ENCODE measurements at places on chromosomes 2 and 18.

DNA sequence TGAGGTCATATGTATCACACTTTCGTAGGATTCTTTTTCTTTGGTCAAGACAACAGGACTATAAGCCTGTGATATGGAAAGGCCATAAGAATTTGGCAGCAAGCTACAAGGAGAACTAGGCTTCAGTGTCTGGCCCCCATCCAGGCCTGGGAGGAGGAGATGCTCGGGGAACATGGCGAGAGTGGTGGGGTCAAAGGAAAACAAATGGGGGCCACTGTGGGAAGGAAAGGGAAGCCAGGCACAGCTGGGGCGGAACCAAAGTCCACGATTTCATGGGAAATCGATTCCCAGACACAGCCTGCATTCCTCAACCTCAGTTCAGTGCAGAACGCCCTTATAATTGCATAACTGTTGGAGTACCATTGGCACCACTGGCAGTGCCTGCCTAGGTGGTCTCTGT lies 58.2 kb downstream of the MBP start:
- DNase-seq, result no peak

DNA sequence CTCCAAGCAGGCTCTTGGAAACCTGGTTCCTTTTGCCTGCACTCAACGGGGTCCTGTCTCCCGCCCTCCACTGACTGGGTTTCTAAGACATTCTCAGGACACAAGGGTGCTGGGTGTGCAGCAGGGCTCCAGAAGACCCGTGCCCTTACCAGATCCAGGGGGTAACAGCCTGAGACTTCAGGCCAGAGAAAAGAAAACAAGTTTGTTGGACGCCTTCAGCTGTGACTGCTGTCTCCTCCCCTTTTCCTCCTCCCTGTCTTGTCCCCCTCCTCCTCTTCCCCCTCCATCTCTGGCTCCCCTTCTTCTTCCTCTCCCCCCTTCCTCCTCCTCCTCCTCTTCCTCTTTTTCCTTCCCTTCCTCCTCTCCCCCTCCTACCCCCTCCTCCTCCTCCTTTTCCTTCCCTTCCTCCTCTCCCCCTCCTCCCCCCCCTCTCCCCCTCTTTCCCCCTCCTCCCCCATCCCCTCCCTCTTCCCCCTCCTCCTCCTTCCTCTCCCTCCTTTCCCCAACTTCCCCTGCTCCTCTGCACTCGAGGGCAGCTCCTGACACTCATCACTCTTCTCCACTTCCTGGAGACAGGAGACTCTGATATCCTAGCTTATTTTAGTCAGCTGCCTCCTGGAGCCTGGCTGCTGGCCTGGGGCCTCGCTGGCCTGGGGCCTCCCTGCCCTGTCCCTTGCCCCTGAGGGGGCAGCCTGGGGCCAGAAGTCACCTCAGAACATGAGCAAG lies 12.4 kb downstream of the ADRA2B start:
- DNase-seq, result no peak

DNA sequence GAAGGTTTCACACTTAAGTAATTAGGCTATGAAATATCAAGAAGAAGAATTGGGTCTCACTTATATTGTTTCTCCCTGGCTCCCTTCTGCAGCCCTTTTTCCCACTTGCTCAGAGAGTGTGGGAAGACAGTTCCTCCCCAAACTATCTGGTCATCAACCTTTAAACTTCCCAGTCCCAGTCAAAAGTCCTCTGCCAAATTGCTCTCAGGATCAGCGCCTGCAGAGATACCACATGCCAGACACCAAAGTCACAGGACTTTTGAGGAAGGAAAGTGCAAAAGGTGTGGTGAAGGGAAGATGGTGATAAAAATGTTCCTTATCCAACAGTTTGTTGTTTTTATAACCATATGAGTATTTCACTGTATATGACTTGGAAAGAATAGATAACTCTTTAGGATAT lies 51.3 kb downstream of the DLGAP1 start:
- no peak for DNase-seq

GRCh38 chr18:78953566-78953965 lies 26.1 kb upstream of the SALL3 start:
- DNase-seq, result no peak

- no peak for DNase-seq
Observed at GRCh38 chr2:14675489-14675888, 43.0 kb downstream of the LRATD1 start.

GRCh38 chr2:208426412-208427045 lies 19.9 kb downstream of the PTH2R start:
- no peak for DNase-seq

DNA sequence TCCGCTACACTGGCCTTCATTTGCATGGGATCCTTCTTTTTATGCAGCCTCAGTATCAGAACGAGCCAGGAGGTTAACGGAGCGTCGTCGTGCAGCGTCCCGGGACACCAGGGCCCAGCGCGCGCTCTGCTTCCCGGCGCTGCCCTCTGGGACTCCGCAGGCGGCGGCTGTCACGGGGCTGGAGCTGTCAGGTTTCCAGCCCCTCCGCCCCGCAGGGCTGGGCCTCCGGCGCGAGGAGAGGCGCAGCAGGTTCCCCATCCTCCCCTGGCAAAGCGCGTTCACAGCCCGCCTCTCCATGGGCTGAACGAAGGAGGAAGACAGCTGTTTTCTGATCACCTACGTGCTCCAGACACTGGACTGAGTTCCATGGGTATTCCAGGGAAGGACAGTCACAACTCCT lies 12.5 kb upstream of the PAX8 start:
- DNase-seq, result no peak
